ENCODE measurements at places on chromosomes 4 and X. TPM values are rescaled to one million over a fixed set of nuclear protein-coding genes. Genes with fewer than 3 reads are reported as not detected.

The PAGE2 gene
- 0.24 TPM for total RNA-seq

The DCAF8L2 gene
- not detected for total RNA-seq

The GABRB1 gene
- under 0.01 TPM for total RNA-seq

The SLC16A2 gene
- 0.85 TPM for total RNA-seq

Data from thymus (tissue), 14 donors.